ENCODE measurements at places on chromosomes 4 and X.
A peak's percentile ranks its signal among the peaks of the same experiment; 100 is the strongest.

- no peak for DNase-seq
These were observed 253.2 kb downstream of the SPRY1 start for GRCh38 chr4:123649645-123650391.

GRCh38 chr4:64144994-64145393 is 264.3 kb downstream of the TECRL start:
- no peak for DNase-seq

DNA sequence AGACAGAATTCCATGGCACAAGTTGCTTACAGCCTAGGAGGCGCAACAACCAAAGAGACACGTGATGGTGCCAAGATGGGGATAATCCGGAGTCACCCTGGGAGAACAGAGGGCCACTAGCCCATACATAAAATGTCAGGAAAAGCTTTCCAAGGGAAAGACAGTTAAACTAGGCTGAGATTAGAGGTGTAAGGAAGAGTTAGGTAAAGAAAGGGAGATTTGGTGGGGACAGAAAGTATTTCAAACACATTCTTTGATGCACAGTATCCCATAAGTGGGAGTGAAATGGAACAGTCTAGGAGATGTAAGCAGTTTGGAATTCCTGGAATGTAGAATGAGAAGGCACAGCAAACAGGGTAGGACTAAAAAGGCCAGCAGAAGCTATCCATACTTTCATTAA is 860.9 kb upstream of the LCORL start:
- DNase-seq = no peak

DNA sequence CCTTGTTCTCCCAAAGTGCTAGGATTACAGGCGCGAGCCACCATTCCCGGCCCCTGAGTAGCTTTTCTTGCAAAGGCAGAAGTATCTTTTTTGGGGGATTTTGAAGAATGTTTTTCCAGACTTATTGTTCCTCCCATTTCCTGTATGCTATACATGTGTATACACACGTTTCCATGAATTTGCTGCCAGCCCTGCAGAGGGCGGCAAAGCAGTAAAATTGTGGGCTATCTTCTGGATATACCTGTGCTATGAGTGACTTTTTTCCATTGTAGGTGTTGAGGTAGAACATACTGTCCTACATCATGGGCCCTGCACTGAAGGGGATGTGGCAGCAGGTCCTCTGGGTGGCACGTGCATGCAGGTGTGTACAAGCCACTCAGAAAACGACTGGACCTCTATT is 16.9 kb upstream of the MED28 start:
- no peak for DNase-seq

GRCh38 chr4:8128100-8128856 is 30.3 kb downstream of the ABLIM2 start:
- DNase-seq = no peak

GRCh38 chr4:8438743-8439142 is 1.8 kb downstream of the ACOX3 start:
- no peak for DNase-seq

DNA sequence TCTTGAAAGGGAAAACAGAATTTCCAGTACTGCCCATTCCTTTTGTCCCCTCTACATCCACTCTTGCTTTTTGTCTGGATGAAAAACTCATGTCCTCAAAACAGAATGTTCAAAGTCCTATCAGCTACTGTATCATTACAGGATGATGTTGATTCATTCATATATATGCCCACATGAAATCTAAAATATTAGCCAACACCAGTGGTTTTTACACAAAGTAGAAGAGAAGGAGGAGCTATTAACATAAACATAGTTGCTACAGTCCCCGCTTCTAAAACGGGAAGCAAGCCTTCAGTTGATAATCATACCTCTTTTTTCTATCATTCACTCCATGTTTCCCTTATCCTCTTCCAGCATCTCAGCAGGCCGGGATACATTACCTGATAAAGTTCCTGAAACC is 7.7 kb upstream of the THOC2 start:
- DNase-seq = no peak

DNA sequence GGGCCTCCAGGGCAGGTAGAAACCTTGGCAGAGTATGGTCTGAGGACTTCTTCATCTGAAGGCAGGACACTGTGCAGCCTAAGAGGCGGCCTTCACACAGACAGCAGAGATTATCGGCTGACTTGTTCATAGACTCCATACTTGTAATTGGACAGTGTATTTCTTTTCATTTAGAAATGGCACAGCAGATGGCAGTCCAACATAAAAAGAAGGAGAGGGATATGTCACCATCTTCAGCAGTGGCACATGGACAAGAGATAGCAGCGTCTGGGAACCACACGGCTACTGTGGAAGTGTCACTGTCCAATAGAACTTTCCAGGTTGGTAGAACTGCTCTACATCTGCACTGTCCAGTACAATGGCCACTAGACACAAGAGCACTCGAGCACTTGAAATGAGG is 21.7 kb upstream of the GEMIN8 start:
- DNase-seq = no peak

- DNase-seq = no peak
These were observed 12.9 kb downstream of the LETM1 start for GRCh38 chr4:1842993-1843448.

- DNase-seq = no peak
These were observed 960.5 kb downstream of the CCSER1 start for GRCh38 chr4:91087743-91088142.

DNA sequence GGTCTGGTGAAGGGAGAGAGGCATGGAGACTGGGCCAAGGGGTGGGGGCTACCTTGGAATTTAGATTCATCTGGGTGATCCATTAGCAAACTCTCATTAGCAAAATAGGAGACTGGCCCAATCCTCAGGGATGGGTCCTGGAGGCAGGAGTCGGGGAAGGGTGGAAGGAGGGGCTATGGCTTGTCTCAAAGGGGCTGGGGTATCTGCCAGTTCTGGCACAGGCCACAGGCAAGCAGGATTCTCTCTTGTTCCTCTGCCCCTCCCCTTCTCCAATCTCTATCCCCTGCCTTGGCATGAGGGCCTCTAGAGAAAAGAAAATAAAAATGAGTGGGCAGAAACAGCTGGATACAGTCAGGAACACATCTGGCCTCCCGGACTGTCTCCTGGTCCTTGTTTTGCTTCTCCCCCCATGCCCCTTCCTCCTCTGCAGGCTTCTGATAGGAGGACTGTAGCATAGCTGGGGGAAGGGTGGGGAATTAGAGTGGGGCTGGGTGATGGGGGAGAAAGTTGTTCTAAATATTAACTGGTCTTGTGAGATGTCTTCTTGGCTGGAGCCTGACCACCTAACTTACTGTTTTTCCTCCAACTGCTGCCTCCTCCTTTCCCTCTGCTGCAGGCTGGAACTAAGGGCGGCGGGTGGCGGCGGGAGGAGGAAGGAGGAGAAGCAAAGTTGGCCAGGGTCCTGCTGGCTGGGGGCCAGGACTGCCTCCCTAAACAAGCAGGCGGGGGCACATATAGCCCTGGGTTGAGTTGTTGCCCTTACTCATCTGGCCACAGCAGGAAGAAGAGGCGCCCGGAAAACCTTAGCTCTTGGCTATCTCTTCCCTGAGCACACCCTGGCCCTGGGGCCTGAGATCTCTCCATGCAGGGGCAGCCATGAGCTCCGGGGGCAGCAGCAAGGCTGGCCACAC is 53.3 kb upstream of the LAS1L start:
- no peak for DNase-seq

DNA sequence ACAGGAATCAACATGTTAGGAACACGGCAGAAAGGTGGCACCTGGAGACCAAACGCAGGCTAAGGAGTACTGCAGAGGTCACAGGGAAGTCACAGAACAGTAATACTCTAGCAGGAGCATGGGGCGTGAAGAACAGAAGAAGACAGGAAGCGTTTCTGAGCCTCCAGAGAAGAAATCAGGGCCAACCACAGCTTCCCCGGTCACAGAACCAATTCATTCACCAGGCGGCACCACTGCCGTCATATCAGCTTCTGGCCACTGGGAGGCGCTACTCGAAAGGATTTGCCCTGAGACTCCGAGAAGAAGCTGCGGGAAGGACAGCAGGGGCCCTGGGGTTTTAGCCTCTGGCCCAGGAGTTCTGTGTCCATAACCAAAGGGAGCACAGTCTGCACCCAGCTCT is 78.0 kb upstream of the DRD5 start:
- peak; percentile 56 for DNase-seq

- no peak for DNase-seq
These were observed 87.5 kb downstream of the EVC start for GRCh38 chr4:5798462-5798861.

GRCh38 chr4:143352720-143353119 is 16.0 kb downstream of the GAB1 start:
- no peak for DNase-seq

- DNase-seq = no peak
These were observed 1848.5 kb upstream of the TENM3 start for GRCh38 chr4:180394730-180395129.
